Coronary artery (tissue), 2 donors: ENCODE measurements at places on chromosomes 3 and 15.

DNA sequence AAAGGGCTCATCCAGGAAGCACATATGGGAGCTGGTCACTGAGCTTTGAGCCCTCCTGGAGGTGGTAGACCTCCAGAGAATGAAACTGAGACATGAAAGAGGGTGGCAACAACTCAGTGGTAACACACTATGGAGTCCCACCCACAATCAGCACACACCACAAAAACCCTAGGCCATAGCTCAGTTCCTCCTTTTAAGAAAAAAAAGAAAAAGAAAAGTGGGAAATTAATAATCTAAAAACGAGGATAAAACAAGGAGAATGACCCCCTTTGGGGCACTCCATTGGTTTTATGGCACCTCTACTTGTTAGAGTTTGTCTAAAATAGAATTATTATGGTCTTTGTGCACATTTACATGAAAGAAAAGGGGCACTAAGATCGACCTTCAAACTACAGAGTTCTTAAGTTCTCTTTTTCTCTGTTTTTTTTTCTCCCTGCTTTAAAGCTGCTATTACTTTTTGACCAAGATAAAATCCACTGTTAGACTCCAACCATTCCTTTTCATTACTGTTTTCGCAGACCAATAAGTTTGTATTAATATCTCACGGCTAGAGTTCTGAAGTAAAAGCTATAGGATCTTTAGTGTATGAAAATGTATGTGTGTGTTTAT lies 40.2 kb upstream of the ZBTB20 start:
- no peak for DNase-seq

DNA sequence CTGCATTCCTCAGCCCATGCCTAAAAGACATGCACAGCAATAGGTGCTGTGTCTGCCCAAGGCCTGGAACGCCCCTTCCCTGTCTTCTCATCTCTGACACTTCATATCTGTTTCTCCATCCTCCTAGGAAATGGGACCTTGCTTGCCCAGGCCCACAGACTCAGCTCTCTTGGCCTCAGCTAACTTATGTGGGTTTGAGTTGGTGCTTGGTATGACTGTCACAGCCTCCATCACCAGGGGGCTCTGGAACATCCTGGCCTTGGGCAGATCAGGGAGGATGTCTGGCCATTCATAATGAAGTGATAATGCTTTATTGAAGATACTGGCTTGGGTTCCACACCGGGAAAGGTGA lies 156.7 kb upstream of the SMAD3 start:
- DNase-seq: peak; percentile 54

- DNase-seq: no peak
These were observed 1.2 kb downstream of the BTLA start for GRCh38 chr3:112497897-112498548.

- no peak for DNase-seq
These were observed 255.1 kb upstream of the TPM1 start for GRCh38 chr15:62787401-62787800.

DNA sequence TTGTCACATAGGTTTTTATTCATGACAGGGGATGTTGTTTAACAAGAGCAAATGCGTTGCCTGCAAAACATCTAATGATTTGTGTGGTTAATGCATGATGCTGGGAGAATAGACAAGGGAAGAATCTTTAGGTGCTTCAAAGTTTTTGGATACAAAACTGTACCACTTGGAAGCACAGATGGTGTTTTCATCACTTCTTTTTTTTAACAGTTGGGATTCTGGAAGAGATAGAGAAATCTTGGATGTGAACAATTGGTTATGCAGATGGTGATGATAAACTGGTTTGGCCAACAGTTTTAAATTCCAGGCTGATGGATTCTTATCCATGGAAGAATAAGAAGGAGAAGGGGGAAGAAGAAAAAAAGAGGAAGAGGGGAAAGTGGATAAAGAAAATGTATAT lies 379.4 kb downstream of the KCNH8 start:
- no peak for DNase-seq

DNA sequence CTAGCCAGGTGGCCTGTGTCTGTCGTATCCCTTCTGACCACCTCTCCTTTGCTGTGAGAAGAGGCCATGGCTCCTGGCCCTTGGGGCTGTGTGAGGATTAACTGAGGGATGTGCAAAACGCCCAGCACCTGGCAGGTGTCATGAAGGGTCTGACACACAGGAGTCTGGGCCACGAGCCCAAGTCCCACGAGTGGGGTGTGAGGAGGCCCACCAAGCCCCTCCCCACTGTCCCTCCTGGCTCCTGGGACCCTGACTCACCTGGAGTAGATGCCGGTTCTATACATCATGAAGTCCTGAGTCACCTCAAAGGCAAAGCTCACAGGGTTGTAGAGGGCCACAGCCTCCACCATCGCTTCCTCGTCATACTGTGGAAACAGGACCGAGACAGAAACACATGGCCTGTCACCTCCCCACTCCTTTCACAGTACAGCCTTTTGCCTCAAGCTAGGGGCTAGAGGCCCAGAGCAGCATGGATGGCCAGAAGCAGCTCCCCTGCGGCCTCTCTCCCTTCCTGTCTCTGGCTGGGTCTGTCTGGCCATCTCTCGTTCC lies 19.7 kb downstream of the CTSH start:
- DNase-seq: no peak

- DNase-seq: no peak
These were observed 98.9 kb downstream of the LRRK1 start for GRCh38 chr15:101018016-101018415.

- DNase-seq: no peak
These were observed 420.2 kb downstream of the SI start for GRCh38 chr3:164658125-164658524.

DNA sequence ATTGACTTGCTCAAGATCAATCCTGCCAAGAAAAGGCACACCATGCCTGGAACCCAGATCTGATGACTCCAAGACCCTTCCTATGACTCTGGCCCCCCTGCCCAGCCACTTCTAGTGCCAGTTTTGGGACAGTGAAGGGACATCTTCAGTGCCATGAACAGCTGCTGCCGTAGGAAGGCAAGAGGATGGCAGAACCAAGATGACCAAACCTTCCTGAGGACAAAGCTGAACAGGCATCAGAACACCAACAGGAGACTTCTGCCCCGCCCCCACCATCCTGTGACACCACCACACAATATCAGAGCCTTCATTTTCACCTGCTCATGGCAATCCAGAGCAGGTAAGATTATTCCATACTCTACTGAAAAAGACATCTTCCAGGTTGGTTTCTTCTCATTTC lies 33.0 kb downstream of the ZNF445 start:
- DNase-seq: peak; percentile 49

DNA sequence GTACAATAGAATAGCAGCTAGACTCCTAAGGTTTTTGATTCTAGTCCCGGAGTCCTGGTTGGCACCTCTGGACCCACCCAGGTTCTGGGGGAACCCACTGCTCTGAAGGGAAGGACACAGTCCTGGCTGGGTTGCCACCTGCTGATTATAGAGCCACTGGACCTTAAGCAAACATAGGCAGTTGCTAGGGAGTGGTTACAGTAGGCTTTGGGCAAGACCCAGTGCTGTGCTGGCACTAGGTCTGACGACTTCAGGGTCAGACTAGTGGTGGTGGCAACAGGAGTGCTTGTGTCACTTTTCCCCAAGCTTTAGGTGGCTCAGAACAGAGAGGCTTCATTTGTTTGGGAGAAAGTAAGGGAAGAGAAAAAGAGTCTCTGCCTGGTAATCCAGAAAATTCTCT lies 109.8 kb upstream of the C3orf80 start:
- DNase-seq: no peak

- no peak for DNase-seq
These were observed 88.2 kb downstream of the RAB11A start for GRCh38 chr15:65957451-65957850.

DNA sequence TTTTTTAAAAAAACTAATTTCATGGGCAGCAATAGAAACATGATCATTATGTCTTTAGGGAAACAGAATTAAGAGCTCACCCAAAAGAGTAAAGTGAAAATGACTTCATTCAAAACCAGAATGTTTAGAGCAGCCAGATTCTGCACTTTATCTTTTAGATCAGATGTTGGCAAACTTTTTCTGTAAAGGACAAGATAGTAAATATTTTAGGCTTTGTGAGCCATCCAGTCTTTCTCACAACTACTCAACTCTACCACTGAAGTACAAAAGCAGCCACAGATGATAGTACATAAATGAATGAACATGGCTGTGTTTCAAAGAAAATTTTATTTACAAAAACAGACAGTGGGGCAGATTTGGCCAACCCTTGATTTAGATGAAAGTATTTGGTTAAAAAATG lies 84.5 kb downstream of the SETD2 start:
- no peak for DNase-seq

- DNase-seq: no peak
These were observed 40.8 kb downstream of the C3orf62 start for GRCh38 chr3:49236226-49236625.

GRCh38 chr3:16842272-16843270 lies 42.2 kb upstream of the PLCL2 start:
- DNase-seq: no peak

- no peak for DNase-seq
These were observed 2.9 kb downstream of the PLEKHO2 start for GRCh38 chr15:64844576-64845145.

DNA sequence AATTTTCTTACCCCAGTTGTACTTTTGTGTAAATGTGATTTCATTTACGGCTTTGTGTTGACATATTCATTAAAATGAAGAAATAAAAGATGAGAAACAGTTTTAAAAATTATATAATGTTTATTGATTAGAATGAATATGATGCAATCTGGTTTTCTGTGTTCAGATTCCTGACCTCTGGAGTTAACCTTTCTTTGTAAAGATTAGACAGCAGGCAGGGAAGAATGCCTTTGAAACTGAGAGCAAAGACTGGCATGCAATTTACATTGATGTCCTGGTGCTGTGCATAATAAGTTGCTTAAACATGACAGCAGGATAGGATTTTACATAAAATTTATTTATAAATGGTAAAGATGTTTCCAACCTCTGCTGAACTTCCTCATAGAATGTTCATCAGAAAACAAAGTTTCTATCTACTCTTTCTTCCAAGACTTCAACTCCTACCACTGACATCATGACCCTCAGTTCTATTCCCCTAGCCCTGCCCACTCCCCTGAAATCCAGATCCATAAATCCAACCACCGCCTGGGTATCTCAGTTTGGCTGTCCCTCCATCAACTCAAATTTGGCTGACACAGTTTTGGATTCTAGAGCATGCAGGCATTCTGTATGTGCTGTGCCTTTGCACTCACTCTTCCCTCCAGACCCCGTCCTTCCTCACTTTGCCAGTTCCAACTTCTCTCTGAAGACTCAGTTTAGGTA lies 1.7 kb downstream of the HGD start:
- no peak for DNase-seq

GRCh38 chr3:86990012-86990733 lies 776 bp downstream of the VGLL3 start:
- DNase-seq: no peak

DNA sequence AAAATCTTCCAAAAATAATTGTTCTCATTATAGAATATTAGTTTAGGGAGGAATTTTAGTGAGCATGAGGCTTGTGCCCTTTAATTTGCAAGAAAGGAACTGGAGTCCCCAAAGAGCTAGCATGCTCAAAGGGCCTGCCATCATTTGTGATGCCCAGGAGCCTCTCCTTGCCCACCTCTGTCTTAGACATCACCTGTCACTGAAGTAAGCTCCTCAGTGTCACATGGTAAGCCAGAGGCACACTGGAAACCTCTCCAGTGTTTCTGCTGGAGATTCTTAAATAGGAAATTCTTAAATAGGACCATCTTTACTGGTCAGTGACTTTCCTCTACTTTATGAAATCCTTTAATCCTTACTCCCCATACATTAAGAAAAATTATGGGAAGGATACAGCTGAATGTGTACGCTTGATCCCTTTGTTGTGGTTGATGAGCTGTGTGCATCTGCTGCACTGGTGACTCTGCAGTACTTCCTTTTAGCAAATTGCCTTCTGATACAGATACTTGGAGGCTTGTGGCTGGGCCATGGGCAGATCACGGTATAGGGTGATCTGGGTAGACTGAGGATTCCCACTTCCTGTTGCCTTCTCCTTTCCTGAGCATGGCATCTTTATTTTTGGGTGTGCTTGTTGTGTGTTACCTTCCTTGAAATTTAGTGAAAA lies 197.4 kb downstream of the KLHL25 start:
- DNase-seq: no peak

GRCh38 chr15:88648357-88649214 lies 9.8 kb downstream of the ISG20 start:
- peak; percentile 58 for DNase-seq

DNA sequence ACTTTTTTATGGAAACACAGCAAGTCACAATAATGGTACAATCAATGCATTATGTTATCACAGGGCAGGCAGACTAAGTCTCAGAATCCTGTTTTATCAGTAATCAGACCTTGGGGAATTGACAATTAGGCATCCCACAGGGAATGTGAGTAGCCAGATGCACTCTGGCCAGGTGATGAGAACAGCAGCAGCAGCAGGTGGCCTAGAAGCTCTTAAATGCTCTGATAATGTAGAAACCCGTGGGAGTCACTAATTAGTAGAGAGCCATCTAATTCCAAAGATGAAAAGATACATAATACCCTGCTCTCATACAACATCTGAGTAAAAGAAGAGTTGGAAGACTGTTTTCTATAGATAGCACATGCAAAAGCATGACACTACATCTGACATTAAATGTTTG lies 12.6 kb downstream of the CEP152 start:
- no peak for DNase-seq

DNA sequence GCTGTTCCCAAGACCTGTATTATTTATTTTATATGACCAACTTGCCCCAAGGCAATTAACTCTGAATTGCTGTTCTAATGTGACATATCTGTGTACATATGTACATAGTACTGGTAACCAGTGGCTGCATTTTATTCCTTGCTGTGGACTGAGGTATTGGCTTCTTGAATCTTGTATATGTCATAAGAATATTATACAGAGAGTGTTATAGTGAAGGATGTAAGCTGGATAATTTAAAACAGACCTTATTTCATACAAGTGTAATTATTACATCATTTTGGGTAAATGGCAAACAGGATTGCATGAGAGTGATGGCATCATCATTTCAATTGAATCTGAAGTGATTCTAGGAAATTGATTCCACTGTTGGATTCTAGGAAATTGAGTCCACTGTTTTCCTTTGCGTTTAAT lies 32.9 kb downstream of the B3GALNT1 start:
- no peak for DNase-seq

DNA sequence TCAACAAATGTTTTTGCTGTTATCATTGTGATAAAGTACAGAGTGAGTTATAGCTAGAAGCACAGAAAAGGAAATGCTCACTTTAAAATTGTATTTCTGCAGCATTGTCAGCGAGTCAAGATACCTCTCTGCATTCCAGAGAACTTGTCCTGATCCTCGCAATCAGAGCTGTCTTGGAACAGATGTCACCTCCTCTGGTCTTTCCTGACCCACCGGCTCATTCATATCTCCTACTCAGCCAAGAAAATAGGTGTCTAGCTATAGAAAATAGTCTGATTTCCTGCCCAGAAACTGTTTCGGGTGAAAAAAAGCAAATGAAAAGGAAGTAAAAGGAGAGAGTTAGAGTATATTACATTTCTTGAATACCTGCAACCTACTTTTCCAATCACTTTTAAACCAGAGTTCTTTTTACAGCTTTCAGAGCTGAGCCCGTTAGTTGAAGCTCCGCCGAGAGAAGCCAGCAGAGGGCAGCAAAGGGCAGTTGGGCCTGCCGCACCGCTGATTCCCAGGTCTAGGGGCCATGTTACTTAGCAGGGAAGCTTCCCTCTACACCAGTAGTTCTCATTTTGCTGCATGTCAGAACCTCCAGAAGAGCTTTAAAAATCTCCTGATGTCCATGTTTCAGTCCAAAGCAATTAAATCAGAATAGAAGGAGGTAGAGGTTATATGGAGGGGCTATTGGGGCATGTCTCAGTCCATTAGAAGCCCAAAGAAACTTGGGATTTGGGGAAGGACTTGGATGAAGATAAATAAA lies 185.7 kb upstream of the THRB start:
- DNase-seq: no peak
